ENCODE measurements at places on chromosomes 3 and 15.

- DNase-seq = no peak
These were observed 702 bp downstream of the ARHGEF3 start for GRCh38 chr3:56800832-56801661.

DNA sequence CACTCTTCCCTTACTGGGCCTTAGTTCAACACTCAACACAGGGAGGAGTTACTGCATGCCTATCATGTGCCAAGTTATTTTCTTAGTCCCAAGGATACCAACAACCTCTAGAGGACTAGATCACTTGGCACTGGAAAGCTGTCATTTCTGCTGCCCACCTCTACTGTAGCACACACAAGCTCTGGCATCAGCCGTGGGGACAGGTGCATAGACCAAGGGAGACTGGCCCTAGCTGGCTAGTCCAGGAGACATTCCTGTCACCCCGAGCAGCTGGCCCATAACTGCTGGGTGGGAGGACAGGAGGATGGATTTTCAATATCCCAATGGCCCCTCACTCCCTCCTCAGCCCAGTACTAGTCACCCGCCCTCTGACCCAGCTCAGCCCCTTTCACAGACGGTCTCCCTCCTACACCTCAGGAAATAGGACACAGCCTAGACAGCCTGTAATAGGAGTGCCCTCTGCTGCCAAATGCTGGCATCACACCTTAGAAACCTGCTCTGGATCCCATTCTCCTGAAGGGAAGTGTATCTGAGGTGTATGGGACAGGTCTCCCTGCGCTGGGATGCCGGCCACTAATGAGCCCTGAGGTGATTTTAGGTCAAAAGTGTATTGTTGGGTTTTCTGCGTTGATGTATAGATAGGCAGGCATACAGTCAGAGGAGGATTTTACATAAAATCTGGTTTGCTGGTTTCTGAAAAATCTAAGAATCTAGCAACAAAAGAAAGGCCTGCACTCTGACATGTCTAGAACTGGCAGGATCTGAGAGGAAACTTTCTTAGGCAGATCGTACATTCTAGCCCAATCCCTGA, 3.4 kb upstream of the DZIP1L start:
- DNase-seq = peak; percentile 72

- DNase-seq = no peak
These were observed 46.2 kb downstream of the SLC25A26 start for GRCh38 chr3:66267031-66267430.

DNA sequence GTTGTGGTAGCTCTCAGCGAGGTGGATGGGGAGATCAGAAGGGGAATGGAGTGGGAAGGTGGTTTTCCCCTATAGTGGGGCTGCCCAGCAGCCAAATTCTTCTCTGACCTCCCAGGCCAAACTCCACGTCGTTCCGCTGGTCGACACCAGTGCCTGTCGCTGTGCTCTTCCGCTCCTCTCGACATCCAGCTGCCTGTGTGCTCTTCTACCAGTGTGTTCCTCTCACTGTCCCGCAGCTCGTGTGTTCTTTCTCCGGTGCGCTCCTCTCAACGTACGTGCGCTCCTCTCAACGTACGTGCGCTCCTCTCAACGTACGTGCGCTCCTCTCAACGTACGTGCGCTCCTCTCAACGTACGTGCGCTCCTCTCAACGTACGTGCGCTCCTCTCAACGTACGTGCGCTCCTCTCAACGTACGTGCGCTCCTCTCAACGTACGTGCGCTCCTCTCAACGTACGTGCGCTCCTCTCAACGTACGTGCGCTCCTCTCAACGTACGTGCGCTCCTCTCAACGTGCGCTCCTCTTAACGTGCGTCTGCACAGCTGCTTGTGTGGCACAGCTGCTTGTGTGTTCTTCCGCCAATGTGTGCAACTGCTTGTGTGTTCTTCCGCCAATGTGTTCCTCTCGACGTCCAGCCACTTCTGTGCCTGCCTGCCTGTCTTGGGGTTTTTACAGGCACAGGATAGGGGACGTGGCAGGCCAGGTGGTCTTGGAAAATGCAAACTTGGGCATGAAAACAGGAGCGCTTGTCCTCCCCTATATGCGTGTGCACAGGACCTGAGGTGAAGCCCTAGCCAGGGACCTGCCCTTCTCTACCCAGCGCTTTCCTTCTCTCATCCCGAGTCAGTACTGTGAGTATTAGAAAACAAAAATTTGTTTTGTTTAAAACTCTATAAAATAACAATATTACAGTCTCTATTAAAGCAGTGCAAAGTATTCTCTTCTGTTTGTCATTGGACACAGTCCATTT, 991.1 kb downstream of the GBE1 start:
- peak; percentile 2 for DNase-seq

DNA sequence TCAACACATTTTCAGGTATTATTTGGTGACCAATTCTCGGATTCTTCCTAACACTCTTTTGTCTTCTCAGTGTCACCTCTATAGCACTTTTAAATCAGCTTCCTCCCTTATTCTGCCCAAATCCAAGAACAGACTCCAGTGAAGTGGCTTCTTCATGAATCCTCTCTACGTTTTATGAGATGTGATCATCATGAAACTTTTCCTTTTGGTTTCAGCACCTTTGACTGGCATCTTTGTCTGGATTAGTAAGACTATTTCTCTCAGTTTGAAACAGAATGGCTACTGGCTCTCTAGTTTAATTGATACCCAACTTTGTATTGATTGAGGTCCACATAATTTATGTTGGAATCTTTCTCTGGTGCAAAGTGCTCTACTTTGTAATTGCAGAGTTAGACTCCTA, 45.6 kb downstream of the CMC1 start:
- no peak for DNase-seq

All from fibroblast of skin of back (primary cell).